ENCODE measurements at places on chromosomes 2 and 18.

- DNase-seq, result no peak
Measured at GRCh38 chr2:159595410-159596046, 20.8 kb downstream of the BAZ2B start.

DNA sequence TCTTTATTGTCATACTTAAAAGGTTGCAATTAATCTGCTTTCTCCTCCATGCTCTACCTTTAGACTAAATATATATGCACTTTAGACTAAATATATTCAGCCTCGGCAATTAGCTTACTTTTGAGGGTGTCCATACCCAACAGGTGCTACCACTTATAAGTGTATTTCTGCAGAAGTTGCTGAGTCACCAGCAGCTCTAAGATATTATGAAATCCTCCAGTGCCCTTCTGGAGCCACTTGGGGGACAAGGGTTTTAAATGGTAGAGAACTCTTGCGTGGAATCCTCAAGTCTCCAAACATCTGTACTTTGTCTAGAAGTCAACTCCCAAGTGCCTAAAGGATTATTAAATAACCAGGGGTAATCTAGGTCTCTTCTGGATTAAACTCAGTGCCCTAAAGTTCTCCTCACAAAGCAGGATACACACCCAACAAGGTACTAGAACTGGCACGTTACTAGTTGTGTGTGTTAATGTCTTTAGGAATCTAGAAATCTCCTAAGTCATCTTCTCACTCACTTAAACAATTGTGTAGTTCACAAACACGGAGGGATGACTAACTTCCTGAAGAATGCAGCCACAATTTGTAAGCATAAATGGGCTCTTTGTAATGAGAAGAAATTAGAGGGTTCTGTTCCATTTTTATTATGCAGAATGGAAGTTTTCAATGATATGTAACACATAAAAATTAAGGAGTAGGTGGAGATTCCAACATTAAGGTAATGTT is 159.7 kb downstream of the CD226 start:
- DNase-seq, result no peak

DNA sequence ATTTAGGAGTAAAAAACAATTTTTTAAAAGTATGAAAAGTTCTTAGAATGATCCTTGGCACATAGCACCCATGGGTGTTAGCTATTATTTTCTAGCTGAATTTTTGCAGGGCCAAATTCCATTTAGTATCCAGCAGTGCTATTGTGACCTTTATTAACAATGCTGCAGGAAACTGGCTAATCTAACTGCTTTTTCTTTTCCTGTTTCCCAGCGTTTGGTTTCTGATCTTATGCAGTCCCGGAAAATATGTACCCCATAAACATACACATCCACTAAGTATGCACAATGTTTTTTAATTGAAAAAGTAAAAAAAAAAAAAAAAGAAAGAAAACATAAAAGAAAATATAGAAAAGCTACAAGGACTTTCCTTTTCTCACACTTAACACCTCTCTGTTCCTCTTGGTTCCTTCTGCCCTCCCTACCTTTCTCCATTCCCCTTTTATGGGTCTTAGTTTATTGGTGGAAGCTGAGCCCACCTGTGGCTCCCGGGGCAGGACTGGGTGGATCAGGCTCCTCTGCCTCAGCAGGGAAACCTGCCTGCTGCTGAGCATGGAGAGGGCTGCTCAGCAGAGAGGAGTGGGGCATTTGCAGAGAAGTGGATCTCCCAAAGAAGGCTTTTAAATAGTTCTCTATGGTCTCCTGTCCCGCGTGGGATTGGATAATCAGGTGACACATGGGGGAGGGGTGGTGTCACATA is 9.3 kb upstream of the SLC16A14 start:
- DNase-seq, result no peak

DNA sequence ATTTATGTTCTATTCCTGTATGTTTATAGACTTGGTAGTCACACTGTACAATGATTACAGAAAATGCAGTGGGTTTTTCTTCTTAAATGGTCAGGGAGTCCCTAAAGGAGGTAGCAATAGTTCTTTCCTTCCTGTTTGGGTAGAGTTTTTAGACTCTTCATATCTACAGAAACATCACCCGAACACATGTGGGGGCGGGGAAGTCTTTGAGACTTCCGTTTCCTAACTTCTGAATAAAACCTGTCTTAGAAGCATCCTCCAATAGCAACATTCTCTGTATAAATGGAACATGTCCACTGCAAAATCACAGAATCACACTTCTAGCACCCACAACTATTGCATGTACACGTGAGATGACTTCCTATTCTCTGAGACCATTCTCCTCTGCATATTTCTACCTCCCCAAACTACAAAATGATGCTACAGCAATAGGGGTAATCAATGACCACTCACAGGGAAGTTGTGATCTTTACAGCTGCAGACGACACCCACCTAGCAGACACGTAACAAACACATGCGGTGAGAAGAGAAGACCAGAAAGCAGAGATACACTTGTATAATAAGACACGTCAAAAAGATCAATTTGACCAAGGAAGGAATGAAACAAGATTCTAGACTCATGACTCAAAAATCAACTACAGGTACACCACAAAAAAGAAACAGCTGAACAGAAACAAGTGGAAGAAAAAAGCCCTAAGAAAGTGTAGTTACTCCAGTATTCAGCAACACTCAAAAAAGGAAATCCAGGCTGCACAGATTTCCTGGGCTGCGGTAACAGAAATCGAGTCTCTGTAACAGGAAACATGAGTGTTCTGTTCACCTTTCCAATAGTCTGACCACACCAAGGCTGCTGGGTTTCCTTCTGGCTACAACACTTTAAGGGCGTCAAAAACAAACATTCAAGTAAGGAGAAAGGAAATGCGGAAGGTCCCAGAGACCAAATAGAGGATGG is 120.4 kb downstream of the ZNF516 start:
- DNase-seq, result peak; percentile 59

DNA sequence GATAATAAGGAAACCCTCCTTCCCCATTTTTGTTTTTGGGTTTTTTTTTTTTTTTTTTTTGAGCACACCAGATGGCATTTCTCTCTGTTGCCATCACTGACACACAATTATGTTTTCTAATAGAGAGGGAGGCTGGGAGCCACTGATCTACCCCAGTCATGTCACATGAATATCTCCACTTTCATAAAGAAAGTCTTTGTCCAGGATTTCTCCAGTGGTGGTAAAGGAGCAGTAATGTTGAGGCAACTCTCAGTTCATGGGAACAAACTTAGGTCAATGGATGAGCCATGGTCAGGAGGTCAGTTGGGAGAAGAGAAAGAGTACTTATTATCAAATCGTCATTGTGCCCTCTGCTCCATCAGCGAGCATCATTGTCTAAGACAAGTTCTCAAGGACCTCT is 603.7 kb downstream of the ARHGAP15 start:
- DNase-seq, result no peak

- DNase-seq, result no peak
Measured at GRCh38 chr2:158578703-158579330, 122.1 kb downstream of the PKP4 start.

GRCh38 chr2:49807689-49808088 is 653.4 kb upstream of the FSHR start:
- no peak for DNase-seq

DNA sequence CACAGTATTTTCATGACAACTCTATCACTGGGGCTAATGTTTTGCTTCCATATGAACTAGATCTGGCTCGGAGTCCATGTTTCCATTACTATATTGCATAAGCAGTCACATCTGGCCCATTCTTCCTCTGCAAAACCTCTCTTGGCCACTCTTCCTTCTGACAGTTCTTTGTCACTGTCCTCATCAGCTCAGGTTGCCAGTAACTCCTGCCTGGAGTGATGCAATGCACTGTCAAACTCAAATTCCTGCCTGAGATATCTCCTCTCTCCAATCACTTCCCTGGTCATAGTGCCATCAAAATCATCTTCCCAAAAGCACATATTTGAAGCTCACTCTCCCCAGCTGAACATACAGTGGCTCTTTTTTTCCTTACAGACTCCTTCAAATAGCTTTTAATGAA is 66.1 kb downstream of the COLEC12 start:
- DNase-seq, result no peak

DNA sequence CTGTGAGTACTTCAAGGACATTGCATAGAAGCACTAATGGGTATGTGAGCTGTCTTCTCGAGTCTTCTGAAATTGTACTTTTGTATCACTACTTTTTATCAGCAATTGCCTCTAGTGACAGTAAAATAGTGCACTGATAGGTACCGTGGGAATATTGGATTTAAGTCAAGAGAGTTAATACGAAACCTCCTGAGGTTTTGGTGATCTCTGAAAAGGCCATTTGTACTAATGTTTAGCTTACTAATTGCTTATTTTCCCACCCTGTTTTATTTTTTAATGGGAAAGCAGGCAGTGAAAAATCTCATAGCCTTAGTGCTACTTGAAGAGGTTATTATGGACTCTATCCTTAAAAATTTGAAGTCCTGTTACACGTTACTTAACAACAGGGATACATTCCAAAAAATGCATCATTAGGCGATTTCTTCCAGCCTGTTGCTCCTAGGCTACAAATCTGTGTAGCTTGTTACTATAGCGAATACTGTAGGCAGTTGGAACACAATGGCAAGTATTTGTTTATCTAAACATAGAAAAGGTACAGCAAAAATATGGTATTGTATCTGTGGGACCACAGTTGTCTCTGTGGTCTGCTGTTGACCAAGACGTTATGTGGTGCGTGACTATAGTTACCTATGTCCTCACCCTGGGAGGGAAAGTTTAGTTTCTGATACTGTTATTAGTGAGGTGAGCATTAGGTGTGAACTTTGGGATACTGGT is 65.9 kb downstream of the CAB39 start:
- DNase-seq, result no peak

- DNase-seq, result no peak
Measured at GRCh38 chr2:68330691-68331090, 10.9 kb upstream of the CNRIP1 start.

DNA sequence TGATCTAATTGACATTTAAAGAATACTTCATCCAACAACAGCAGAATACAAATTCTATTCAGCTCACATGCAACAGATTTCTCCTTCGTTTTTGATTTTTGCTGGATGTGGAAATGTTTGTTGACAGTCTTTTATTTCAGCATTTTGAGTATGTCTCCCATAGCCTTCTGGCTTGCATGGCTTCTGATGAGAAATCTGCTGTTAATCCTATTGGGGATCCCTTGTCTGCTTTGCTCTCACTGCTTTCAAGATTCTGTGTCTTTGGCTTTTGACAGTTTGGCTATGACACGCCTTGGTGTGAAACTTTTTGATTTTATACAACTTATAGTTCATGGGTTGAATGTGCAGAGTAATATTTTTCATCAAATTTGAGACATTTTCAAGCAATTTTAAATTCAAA is 44.7 kb downstream of the TRABD2A start:
- no peak for DNase-seq

DNA sequence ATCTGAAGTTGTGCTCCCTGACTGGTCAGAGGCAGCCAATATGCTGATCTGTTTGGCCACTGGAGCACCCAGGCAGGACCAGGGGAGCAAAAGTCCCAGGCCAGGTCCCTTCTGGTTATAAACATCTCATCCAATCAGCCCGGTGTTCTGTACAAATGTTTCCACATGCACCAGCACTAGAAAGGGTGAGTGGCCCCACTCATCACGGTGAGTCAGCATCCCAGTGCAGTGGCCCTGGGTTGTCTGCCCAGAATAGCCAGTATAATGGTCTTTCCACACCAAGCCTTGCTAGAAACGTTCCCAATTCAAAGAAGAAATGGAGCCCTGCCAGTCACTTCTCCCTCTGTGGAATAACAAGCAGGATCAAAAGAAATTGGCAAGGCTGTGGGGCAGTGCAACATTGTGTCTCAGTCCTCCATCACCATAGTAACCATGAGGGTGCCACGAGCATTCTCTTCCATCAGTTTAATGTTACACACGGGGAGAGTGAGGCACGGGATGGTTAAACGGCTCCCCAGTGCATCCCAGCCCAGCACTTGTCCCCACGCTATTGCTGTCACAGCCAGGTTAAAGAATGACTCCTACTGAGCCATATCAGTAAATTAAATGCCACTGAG is 174.9 kb downstream of the SEPTIN10 start:
- DNase-seq, result no peak

DNA sequence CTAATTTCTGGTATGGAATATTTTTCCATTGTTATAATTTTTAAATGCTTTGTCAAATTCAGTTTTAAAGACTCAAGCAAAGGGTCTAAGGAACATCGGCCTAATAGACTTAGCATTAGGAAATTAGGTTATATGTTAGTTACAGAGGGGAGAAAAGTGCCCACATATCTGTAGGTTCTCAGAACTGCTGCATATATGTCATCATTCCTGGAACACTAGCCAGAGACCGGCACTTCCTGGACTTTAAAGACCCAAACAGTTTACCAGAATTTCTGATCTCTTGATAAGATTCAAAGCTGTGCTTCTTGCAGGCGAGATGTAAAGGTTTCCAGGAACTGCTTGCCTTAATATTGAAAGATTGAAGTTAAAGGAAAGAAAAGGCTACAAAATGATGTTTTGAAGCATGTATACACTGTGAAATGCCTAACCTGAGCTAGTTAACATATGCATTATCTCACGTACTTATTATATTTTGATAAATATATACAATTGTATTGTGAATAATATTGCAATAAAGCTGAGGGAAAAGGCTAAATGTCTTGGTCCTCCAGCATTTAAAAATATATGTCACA is 993.6 kb downstream of the LRP1B start:
- no peak for DNase-seq

DNA sequence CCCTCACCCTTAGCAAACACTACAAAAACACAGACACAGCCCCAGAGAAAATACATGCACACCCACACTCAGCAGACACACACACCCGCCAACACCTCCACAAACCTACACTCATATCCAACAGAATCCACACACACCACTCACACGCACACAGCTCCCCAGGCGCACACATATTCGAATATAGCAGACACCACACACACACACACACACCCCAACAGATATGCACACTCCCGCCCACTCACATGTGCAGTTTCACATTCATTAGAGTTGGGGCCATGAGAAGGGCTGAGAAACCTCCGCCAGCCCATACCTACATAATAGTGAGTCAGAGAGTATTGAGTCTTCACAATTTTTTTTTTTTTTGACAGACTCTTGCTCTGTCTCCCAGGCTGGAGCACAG is 29.4 kb upstream of the NOTO start:
- DNase-seq, result peak; percentile 63

GRCh38 chr18:45449418-45450227 is 165.7 kb upstream of the SLC14A2 start:
- DNase-seq, result no peak

- no peak for DNase-seq
Measured at GRCh38 chr2:134773759-134774742, 55.3 kb upstream of the TMEM163 start.

- DNase-seq, result no peak
Measured at GRCh38 chr2:172489681-172490080, 62.3 kb downstream of the ITGA6 start.

DNA sequence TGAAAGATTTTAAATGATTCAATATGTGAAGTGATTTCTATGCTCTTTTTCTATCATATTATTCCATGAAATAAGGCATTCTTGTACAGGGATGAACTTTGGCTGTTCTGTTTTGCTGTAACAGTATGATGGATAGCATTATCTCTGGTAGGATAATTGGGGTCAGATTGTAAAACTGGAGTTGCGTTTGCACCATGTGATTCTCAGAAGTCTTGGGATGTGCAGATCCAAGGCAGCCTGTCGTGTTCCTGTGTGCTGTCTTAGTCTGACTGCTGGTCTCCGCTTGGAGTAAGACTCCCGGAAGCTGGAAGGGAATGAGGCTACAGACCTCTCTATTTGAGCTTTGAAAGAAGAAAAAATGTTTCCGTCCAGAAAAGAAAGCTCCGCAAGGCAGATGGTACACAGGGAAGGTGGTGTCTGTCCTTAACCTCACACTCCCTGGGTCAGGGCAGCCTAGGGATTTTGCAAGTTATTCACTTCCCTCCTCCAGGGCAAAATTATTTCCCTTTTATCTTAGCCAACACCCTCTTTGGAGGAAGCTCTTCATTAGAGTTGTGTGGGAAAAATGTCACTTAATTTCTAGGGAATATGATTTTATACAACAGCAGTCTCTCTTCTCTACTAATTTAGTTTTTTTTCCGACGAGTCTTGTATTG is 250.6 kb downstream of the PTPRM start:
- no peak for DNase-seq
